ENCODE measurements at places on chromosomes 6 and 20.
A peak's percentile ranks its signal among the peaks of the same experiment; 100 is the strongest.

- no peak for DNase-seq
These were observed 1.4 kb downstream of the BHLHE23 start for GRCh38 chr20:63005365-63005861.

- no peak for DNase-seq
These were observed 61.1 kb upstream of the TGM3 start for GRCh38 chr20:2234598-2235191.

- no peak for DNase-seq
These were observed 235 bp downstream of the MAP7 start for GRCh38 chr6:136550045-136550329.

- DNase-seq, result no peak
These were observed 243.9 kb upstream of the TCF21 start for GRCh38 chr6:133644892-133645619.

GRCh38 chr6:134134654-134135053, 82.2 kb upstream of the SLC2A12 start:
- no peak for DNase-seq

- no peak for DNase-seq
These were observed 87.8 kb downstream of the BMP7 start for GRCh38 chr20:57178582-57179111.

GRCh38 chr20:33110147-33110825, 30.8 kb downstream of the BPIFB4 start:
- DNase-seq, result no peak

DNA sequence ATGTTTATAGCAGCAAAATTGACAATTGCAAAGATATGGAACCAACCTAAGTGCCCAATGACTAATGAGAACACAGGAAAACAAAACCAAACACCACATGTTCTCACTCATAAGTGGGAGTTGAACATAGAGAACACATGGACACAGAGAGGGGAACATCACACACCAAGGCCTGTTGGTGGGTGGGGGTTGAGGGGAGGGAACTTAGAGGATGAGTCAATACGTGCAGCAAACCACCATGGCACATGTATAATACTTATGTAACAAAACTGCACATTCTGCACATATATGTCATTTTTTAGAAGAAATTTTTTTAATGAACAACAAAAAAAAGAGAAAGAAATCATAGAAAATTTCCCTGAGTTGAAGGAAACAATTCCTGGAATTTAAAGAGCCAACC, 3.9 kb downstream of the EPM2A start:
- DNase-seq, result no peak

- DNase-seq, result no peak
These were observed 103.3 kb downstream of the TNFAIP3 start for GRCh38 chr6:137970368-137970767.

- no peak for DNase-seq
These were observed 226.8 kb downstream of the TMEM242 start for GRCh38 chr6:157096522-157096921.

GRCh38 chr20:40991181-40991889, 37.3 kb upstream of the TOP1 start:
- no peak for DNase-seq

DNA sequence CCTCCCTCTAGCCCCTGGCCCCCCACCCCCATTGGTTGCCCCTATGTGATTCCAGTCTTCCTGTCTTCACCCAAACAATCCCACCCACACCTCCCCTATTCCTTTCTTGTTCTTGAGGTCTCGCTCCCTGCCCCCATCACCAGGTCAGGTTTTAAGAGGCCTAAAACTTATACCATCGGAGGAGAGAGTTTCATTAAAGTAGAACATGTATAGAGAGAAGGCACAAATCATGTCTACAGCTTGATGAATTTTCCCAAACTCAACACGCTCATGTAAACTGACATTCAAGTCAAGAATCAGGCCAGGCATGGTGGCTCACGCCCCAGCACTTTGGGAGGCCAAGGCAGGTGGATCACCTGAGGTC, 44.5 kb downstream of the TGM2 start:
- no peak for DNase-seq

DNA sequence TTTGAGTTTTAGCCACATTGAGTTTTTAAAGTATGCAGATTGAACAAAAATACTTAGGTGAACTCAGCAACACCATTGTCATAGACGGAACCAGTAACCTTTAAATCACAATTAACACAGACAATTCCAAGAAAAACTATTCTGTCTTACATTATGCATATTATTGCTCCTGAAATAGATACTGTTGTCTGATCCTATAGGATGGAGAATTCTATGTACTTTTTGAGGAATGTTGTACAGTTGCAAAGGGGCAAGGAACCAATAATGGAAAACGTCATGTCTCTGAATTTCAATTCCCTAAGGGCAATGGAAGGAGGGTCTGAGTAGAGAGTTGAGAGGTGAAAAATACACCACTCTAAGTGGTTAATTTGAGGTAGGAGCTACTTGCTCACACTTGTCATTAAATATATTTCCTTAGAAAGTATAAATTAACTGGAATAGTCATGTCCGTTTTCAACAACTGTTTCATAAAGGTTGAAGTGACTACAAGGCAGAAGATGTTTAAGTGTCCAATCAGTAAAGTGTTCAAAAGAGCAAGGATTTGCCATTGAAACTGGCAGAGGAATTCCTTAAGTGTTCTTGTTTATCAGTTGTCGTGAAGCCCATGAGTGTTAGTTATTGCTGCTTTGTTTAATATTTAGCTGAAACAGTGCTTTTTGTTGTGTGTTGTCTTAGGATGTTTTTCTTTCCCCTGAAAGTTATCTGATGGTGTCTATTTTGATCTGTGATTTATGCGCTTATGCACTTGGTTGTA, 1.3 kb downstream of the NKAIN2 start:
- no peak for DNase-seq

GRCh38 chr6:144896871-144897270, 611.7 kb downstream of the UTRN start:
- DNase-seq, result no peak

DNA sequence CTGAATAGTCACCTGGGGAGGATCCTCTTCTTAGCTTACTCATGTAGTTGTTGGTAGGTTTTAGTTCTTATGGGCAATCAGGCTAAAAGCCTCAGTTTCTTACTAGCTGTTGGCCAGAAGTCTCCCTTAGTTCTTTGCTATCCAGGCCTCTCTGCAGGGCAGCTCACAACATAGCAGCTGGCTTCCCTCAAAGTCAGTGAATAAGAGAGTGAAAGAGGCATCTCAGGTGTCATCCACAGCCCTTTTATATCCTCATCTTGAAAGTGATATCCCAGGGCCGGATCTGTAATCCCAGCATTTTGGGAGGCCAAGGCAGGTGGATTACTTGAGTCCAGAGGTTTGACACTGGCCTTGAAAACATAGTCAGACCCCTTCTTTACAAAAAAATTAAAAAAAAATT, 42.1 kb upstream of the FOXA2 start:
- DNase-seq, result no peak

DNA sequence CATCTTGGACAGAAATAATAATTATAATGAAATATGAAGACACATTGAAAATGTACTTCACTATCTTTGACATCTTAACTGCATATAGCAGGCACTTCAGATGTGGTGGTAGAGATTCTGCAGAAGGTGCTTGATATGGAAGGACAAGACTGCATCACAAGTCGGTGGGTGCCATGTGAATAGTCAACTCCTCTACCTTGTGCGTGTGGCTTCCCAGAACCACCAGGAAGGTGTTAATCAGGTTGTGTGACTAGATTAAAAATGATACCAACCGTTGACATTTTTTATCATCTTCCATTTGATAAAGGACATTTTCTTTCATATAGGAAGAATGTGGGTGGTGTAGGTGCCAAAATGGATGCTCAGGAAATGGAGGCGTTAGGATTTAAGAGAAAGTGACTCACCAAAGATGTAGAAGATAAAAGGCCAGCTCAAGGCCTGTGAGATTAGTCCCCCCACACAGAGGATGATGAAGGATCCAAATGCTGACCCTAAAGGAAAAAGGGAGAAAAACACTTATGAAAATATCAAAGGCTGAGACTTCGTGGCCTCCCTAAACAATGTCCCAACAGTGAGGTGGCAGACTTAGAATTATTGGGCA, 12.3 kb downstream of the SLC17A2 start:
- no peak for DNase-seq

GRCh38 chr6:125193208-125193607, 39.6 kb downstream of the TPD52L1 start:
- DNase-seq, result no peak

- DNase-seq, result no peak
These were observed 212.3 kb downstream of the RPS12 start for GRCh38 chr6:133026705-133027104.

DNA sequence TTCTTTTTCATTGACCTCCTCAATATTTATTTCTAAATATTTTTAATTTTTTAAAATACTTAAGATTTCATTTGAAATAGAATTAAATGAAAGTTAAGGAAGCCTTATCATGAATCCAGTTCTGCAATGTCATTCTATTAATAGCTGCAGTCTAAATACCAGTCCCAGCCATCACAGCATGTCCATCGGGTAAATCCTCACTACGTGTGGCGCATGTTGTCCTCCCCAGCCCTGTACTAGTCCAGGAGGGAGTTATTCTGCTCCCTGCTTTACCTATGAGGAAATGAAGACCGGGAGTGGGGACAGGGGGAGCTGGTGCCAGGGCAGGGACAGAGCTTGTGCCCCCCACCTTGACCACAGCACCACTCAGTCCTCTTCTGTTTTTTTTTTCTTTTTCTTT, 125.1 kb upstream of the QKI start:
- no peak for DNase-seq

GRCh38 chr6:4358414-4359107, 223.2 kb upstream of the ECI2 start:
- peak; percentile 15 for DNase-seq

DNA sequence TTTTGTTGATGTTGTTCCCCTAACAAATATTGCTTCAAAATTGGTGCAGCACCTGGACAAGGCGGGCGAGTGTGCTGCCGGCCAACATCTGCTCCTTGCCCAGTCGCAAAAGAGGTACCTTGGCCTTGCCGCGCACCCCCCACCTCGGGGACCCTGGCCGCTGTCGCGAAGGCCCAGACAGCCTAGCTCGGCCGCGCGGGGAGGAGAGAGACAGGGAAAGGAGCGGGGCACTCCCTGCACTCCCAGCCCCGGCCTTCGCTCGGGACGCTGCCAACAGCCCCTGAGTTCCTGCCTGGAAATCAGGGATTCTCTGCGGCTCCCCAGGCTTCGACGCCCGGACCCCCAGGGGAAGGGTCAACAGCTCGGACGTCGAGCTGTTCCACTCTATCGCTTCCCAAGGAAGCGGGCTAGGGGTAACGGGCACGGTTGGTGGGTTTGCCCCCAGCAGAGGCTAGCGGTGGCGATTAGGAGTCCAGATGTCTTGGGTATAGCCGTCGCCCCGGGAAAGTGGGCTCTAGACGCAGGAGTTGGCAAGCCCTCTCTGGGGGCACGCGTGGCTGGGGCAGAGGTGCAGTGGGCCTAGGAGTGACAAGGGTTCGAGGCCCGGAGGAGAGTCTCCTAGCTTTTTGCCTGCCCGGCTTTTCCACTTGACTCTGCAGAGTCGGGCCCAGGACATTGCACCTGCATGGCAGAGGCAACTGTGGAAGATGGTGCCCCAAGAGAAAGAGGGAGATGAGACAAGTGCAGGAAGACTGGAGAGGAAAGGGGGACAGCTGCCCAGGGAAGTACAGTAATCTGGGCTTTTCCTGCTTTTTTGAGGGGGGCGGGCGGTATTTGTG, 8.2 kb downstream of the POU3F2 start:
- DNase-seq, result no peak

DNA sequence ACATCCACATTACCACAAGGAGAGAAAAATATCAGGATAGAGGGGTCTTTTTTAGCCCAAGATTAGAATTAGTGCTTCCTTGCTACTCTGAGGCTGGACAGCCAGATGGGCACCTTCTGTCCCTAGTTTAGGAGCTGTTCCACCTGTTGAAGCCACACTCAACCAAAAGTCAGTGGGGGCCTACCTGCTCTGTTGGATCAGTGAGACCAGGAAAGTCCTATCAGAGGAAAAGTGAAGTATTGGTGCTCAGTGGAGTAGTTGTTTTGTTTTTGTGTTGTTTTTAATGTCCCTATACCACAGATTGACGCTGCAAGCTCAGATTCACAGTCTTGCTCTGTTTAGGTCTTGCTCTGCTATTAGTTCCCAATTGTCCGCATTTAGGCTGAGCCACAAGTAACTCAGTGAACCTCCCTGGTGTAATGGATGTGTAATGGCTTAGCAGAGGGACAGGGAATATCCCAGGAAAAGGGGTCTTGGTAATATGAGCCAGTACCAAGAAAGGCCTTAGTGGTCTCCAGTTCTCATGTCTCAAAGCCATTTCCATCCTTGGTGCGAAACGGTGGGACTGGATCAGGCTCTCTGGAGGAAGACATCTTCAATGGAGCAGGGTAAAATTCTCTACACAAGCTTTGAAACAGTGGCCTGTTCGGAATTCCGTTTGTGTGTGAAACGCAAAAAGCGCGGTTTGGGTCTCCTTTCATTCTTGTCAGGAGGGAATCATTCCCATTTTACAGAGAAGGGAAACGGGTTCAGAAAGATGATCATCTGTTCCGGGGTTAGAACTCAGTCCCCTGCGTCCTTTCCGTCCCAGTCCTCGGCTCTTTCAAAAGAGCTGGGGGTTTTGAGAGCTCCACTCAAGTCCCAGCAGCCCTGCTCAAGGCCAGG, 631 bp upstream of the PABPC1L start:
- DNase-seq, result no peak

DNA sequence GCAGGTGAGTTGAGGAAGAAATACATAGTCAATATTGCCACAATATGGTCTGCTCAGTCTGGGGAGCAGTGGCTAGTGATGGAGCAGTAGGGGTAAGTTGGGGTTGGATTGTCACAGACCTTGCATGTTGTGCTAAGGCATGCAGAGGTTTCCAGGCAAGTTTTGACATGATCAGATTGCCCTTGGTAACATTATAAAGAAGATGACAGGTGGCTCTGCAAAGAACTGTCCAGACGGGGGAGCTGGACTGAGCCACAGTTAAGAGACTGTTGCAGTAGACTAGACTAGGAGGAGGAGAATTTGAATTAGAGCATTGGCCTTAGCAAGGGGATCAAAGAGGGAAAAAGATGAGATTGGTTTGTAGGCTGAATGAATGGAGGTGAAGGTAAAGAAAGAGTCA, 23.4 kb downstream of the ATRN start:
- DNase-seq, result no peak

DNA sequence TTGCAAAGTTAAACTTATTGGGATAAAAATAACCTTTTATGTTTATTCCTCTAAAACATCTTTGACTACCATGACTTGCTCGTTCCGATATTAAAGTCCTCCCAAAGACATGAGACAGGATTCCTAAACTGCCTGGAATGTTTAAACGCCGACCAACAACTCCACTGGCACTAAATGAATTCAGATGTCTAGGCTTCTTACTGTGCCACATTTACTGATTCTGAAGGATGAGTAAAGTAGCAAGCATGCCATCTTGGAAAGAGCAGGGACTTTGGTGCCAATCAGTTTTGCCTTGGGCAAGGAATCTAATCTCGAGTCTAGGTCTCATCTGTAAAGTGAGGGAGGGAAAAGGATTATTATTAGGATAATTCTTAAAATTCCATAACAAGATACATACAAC, 25.3 kb downstream of the MBOAT1 start:
- DNase-seq, result no peak

- no peak for DNase-seq
These were observed 26.0 kb upstream of the CCND3 start for GRCh38 chr6:41967312-41968287.

- DNase-seq, result no peak
These were observed 7.2 kb downstream of the SNX21 start for GRCh38 chr20:45840700-45841198.

Data from cerebellar nuclear complex (tissue), 1 donor.